ENCODE measurements at places on chromosomes 6 and 20.

DNA sequence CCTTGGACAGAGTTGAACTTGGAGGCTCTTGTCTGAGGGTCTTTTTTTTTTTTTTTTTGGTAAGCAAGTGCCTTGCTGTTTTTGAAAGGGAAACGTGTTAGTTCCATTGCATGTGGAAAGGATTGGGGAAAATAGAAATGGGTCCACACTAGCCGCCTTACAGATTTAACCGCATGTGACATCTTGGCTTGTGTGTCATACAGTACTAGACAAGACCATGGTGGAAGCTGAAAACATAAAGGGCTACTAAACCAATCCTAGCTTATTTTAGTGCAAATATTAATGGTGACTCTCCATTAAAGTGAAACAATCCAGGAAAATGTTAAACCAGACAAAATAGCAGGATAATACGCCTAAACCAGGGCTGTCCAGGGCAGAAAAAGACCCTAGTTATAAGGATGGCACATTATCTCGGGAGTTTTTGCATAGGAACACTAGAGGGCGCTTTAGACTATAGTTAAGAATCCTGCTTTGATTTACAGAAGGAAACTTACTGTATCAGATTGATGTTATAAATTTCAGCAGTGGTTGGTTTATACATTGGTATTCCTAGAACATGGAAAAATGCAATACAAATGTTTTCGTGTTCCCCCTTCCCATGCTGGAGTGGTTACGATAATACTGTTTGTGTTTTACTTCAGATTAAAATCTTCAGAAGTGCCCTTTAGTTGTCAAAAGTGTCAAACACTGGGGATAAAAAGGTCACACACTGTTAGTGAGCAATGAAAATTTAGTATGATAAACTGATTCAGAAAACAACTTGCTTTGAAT, 59.8 kb upstream of the DEK start:
- DNase-seq = peak; percentile 57

DNA sequence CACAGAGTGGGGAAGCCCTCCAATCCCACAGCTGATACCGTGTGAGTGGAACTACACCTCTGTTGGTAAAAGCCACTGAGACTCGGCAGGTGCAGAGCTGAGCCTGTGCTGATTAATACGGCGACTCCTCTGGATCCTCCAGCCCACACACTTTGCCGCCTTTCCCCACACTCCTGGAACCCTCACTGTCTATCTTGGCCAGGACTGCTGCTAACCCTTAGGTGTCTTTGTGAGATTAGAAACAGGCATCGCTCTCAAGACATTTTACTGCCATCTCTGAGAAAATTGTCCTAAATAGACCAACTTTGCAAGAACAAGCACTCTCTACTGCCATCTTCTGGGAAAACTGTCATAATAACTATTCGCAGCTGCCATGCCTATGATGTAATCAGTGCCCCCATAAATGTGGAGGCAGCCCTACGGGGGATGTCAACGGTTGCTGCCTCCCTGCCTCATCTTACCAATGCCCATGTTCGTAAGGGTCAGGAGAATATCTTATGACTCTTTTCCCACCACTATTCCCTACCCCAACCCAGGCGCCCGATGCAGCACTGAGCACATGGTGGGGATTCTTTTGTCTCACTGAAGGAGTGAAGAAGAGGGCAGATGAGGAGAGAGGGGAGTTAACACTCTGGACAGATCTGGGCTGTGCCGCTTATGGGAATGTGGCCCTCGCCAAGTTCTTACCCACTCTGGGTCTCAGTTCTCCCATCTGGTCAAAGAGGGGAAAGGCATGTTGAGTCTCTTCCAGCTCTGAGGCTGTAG, 26.1 kb upstream of the KCNB1 start:
- DNase-seq = peak; percentile 69

DNA sequence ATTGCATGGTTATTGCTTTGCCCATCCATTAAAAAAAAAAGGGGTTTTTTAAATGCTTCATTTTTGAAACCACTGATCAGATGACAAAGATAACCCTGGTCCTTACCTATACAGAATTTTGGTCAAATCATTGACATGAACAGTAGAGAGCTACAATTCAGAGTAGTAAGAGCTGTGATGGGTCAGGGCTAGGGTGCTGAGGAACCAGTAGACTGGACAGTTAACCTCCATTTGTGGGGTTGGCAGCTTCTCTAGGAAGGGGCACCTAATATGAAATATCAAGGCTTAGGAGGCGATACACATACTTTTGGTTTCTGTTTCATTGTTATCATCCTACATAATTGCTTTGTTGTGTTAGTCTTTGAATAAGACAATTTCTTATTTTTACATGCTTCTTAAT, 55.1 kb downstream of the ORC3 start:
- no peak for DNase-seq

DNA sequence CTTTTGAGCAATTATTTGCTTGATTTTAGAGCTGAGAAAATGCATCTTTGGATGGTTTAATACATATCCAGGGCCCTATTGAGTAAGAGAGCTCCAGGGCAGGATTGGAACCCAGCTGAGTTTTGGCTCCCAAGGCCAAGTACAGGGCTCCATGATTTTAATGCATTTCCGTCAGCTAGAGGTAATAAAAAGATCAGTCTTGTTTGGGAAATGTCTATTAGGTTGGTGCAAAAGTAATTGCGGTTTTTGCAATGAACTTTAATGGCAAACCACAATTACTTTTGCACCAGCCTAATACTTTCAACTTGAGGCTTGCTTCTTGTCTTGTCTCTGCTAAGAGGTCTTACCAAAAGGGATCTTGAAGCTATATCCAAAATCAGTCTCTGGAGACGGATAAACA, 29.4 kb upstream of the CDH4 start:
- no peak for DNase-seq

- DNase-seq = no peak
Observed at GRCh38 chr6:114301596-114302219, 41.1 kb downstream of the HS3ST5 start.

DNA sequence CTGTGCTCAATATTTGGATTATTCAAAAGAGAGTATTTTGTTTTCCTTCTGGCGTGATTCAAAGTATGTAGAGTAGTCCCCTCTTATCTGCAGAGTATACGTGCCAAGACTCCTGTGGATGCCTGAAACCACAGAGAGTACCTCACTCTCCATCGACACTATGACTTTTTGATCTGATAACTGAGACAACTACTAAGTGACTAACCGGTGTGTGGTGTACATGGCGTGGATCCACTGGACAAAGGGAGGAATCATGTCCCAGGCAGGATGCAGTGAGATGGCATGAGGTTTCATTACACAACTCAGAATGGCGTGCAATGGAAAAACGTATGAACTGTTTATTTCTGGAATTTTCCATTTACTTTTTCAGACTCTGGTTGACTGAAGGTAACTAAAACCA, 112.2 kb upstream of the PDE7B start:
- DNase-seq = peak; percentile 13

DNA sequence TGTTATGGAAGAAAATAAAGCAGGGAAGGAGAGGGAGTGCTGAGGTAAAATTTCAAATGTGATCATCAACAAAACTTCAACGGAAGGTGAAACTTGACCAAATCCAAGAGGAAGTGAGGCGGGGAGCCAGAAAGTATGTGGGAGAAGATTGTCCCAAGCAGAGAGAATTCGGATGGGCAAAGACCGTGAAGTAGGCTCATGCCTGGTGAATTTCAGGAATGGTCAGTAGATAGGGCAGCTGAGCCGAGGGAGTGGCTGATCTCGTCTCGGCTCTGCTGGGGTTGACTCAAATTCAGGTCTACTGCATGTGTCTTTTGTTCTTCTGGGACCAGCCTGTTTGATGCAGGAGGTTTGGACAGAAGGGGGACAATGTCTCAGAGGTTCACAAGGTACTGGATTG, 7.0 kb upstream of the CSNK2A1 start:
- no peak for DNase-seq

DNA sequence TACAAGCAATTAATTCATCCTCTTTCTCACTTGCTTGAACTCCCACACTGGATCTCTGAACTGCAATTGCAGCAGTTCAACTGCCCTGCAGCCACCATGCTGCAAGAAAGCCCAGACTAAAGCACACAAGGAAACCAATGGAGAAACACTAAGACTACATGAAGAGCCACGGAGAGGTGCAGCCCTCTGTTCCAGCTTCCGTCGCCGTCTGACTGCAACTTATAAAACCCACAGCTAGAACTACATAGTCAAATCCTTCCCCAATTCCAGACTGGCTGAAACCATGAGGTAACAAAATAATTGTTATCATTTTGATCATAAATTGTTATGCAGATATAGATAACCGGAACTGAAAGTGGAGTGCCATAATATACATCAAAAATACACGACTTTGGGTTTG, 21.1 kb upstream of the THEMIS start:
- DNase-seq = no peak

DNA sequence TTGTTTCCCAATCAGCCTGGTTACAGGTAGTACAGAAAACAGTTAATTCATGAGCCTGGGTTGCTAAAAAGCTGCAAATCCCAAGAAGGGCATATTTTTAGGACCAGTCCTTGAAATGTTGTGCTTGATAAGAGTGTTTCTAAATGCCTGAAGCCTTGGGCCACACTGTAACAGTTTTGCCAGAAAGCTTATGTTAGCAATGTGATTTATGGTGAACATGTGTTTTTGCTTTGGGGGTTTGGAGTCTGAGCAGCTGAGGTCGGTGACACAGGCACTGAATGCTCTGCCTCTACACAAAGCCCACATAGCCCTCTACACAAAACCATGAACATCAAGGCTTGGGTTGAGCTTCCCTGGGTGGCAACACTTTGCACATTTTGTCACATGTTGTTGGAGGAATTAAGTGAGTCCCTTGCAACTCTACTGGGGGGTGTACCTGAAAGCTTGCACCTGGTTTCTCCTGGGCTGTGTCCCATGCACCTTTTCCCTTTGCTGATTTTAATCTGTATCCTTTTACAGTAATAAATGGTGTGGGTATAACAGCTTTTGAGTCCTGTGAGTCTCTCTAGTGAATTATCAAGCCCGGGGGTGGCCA, 22.2 kb downstream of the AHI1 start:
- DNase-seq = peak; percentile 82

DNA sequence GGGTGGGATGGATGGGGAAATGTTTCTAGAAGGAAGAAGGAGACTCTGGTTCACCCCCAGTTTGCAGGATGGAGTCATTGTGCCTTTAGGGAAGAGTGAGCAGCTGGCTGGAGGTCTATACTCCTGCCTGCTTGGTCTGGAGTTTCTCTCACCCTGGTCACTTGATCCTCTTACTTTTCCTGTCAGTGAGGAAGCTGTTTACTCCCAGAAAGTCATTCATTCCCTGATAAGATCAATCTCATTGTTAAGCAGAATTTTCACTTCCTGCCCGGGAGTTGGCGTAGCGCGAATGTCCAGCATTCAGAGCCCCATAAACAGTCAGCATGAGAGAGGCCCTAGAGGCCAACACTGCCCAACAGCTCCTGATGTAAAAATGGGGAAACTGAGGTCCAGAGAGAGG, 70.4 kb upstream of the SIRPA start:
- no peak for DNase-seq

- no peak for DNase-seq
Observed at GRCh38 chr6:19333936-19334335, 503.2 kb upstream of the ID4 start.

DNA sequence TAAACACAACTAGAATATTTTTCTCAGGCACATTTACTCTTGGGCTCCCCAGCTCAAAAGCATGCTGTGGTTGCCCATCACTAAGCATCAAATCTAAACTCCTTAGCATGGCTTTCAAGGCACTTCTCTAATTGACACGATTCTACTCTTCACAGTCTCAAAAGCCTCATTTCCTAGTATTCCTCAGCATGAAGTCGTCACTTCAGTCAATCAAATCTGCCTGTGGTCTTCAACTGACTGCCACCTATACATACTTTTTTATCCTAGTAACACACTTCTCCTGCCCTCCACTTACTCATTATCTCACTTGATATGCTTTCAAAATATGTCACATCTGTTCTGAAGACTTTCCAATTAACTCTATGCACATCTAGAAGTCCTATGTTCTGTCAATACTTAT, 110.3 kb downstream of the TBC1D32 start:
- no peak for DNase-seq

- no peak for DNase-seq
Observed at GRCh38 chr6:150658421-150658820, 58.7 kb downstream of the PLEKHG1 start.

- peak; percentile 92 for DNase-seq
Observed at GRCh38 chr6:22017766-22018165, 279.1 kb downstream of the PRL start.

DNA sequence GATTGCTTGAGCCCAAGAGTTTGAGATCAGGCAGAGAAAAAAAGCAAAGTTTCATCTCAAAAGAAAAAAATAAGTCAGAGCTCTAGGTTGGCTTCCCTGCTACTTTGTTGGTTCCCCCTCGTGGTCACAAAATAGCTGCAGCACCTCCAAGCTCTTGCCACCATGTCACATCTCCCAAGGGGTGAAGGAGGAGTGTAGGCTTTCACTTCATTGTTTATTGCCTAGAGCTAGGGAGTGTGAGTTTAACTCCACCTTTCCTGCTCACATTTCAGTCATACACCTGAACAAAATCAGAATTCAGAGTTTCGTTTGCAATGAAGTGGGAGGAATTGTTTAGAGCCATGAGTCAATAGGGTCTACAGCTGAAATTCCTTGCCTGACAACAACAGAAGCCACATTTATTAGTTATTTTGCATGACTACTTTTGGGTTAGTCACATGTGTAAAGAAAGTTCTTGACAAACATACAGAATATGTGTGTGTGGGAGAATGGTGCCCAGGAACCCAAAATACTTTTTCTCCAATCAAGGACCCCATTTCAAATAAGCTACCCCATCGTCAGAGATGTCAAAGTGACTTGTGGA, 56.2 kb upstream of the UFL1 start:
- DNase-seq = no peak

- peak; percentile 94 for DNase-seq
Observed at GRCh38 chr6:41682056-41682477, 43.8 kb downstream of the MDFI start.

GRCh38 chr20:60024245-60024644, 66.0 kb downstream of the CDH26 start:
- no peak for DNase-seq

GRCh38 chr6:1094306-1094705, 217.6 kb upstream of the FOXQ1 start:
- DNase-seq = peak; percentile 73

- no peak for DNase-seq
Observed at GRCh38 chr20:22389836-22390542, 194.4 kb downstream of the FOXA2 start.

DNA sequence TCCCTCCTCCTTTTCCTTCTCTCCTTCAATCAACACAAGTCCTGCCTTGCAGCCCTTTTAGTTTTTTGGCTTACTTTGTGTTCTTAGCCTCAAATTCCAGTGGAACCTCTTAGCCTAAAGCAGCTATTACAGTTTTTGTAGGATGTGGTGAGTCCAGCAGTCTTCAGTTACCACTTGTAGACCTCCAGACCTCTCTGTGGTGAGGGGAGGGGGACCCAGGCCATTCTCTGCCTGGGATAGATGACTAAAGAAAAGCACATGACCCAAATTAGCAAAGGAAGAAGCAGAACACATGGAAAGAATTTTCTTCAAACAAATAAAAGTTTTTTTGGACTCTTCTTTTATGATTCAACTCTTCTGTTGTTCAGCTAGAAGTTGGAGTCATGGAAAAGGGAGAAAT, 246.5 kb downstream of the HAO1 start:
- DNase-seq = no peak

DNA sequence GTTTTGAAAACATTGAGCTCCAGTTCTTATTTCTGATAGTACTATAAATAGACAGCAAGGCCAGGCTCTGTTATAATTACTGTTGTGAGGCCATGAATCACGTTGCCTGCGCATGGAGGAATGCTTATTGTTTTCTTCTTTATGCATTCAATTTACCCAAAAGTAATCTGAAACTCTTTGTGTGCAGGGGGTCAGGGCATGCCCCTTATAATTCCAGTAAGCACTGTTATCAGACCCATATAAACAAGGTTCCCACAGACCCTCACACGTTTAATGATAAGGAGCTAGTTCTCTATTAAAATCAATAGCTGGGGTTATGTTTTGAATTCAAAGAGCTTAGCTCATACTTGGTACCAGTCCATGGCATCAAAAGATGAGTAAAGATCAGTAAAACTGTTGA, 174.8 kb upstream of the ARG1 start:
- no peak for DNase-seq
